Sigmoid colon (tissue), 7 donors: ENCODE measurements at places on chromosomes 13 and 19. TPM values are rescaled to one million over a fixed set of nuclear protein-coding genes. Genes with fewer than 3 reads are reported as not detected.

- no peak for DNase-seq
These were observed 17.2 kb downstream of the FRY start for GRCh38 chr13:32048816-32049215.

DNA sequence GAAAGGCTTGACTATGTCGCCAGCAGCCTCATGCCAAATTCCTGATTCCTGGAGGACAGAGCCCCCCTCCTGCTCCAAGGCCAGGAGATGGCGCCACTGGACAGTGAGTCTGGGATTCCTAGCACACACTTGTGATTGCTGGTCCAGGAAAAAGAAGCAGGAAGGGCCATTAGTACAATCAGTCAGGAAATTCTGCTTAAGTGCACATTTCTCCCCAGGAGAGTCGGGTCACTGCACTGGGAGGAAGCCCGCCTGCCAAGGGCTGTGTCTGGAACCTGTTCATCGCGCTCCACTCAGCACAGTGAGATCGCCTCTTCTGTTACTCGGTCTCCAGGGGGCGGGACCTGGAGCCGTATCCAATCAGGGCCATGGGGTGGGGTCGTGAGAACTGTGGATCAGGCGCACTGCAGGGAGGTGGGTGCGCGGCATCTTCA lies 65.1 kb downstream of the ZNF823 start:
- peak; percentile 82 for DNase-seq

GRCh38 chr19:51354742-51355148 lies 11.4 kb downstream of the ETFB start:
- DNase-seq: no peak

The GPR12 gene
- not detected for total RNA-seq

The DHPS gene
- total RNA-seq: 105 TPM
